K562 (cell line): ENCODE measurements at places on chromosomes 12 and 14. TPM values are rescaled to one million over a fixed set of nuclear protein-coding genes. Genes with fewer than 3 reads are reported as not detected.

The LYZ gene
- 27.2 and 37.0 TPM in 2 replicates for polyA plus RNA-seq

The PMEL gene
- polyA plus RNA-seq, result 1.1 and 2.5 TPM in 2 replicates

The AMDHD1 gene
- not detected in 2 replicates for polyA plus RNA-seq

The SLC5A8 gene
- not detected in 2 replicates for polyA plus RNA-seq

The FGD4 gene
- 0.03 and 0.44 TPM in 2 replicates for polyA plus RNA-seq

The GLT8D2 gene
- polyA plus RNA-seq, result 0.12 TPM in 1 of 2 replicates, not detected in the other

The CIROP gene
- not detected in 2 replicates for polyA plus RNA-seq
